ENCODE measurements at places on chromosomes 6 and 20.

- no peak for DNase-seq
Observed at GRCh38 chr6:167932468-167933276, 64.8 kb upstream of the KIF25 start.

DNA sequence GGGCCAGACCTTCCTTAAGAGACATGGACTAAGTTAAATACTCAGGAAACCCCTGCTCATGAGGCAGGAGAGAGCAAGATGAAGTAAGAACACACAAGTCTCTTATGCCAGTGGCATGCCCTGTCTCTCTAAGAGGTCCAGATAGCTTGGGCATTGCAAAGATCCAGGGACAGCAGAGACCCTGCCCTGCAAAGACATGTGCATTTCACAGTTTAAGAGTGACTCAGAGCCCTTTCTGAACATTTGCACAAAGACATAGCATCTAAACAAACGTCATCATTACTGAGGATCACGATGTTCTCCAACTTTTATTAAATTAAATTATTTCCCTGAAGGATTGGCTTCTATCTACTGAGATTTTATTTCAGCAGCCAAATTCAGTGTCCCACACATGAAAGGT is 230.5 kb upstream of the RIN2 start:
- no peak for DNase-seq

- DNase-seq = no peak
Observed at GRCh38 chr6:77361018-77361417, 102.3 kb downstream of the HTR1B start.

DNA sequence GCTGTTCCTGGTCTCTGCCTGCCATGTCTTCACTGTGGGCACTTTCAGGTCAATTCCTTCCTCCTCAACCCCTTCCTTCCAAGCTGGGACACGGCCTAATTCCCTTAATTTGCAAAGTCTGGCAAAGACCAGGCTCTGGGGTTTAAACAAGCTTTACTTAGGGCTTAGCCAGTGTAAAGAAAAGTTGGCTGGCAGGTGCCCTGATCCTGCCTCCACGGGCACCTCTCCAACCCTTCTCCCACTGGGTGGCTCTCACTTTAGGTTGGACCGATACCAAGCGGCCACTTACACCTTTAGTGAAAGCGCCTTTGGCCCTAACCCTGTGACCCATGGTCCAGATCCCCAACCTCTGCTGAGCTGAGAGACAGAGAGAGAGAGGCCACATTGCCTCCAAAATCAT is 13.7 kb upstream of the MLN start:
- DNase-seq = no peak

- DNase-seq = no peak
Observed at GRCh38 chr6:37646986-37647764, 50.5 kb downstream of the MDGA1 start.

DNA sequence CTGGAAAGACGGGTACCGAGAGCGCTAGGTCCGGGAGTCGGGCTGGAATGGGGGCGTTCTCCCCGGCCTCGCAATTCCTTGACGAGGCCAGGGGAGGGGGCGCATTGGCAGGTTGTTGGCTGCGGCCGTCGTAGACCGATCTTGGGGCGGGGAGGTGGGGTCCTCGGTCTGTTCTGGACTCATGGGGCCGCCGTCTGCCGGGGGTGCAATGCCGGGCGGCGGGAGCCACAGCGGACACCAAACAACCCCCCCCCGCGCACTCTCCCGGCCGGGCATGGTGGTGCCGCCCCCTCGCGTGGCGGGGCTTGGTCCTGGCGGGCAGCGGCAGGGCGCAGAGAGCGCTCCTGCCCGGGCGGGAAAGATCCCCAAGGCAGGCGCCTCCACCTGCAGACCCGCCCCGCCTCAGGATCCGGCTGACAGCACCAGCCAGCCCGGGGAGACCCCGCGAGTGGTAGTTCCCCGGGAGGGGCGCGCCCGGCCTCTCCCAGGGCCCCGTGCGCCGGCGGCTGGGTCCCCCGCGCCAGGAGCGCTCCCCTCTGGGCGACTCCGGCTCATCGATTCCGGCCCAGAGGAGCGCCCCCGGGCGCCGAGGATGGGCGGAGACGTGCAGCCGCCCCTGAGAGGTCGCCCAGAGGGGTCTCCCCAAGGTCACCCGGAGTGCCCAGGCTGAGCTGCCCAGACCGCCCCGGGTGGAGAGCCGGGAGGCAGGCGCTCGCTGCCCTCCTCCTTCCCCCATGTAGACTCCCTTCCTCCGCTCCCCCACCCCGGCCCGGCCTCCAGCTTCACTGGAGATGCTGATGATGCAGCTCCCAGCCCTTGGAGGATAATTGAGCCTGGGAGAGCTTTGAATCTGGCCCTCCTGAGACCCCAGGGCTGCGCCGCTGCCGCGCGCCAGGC is 709 bp downstream of the PPP1R16B start:
- DNase-seq = peak; percentile 36

DNA sequence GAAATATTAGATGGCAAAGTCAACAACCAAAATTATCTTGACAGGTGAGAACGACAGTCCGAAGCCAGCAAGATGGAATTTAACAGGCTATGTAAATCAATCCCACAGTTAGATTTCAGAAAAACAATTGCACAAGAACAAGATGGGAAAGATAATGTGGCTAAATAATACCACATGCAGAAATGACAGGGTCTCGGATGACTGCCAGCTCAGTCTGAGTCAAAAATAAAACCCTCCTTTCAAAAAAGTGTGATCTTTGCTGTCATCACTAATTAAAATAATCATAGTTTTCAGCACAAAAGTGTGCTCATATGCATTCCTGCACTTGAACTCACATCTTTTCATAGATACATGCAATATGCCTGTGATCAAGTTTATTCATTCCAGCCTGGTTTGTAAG is 25.9 kb downstream of the FOXQ1 start:
- DNase-seq = no peak

DNA sequence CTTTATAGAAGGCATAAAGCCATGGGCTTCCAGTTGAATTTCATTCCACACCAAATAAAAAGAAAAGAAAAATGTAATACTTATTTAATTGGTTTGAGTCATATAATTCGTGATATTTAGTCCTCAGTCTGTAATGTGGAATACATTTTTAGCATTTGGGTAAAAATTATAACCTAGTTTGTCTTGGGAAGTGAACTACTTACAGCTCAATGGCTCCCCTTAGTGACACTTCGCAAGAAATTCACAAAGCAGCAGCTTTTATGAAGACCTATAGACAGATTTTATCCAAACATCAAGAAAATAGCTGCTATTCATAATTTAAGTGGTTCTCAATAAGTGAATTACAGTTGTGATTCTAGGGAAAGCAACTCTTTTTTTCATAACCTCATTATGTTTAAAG is 72.1 kb downstream of the RSPO3 start:
- no peak for DNase-seq

- DNase-seq = no peak
Observed at GRCh38 chr6:25623879-25624278, 28.1 kb upstream of the SCGN start.

- no peak for DNase-seq
Observed at GRCh38 chr20:17773619-17774018, 73.9 kb downstream of the BANF2 start.

- DNase-seq = no peak
Observed at GRCh38 chr6:144248476-144249301, 36.4 kb upstream of the UTRN start.

DNA sequence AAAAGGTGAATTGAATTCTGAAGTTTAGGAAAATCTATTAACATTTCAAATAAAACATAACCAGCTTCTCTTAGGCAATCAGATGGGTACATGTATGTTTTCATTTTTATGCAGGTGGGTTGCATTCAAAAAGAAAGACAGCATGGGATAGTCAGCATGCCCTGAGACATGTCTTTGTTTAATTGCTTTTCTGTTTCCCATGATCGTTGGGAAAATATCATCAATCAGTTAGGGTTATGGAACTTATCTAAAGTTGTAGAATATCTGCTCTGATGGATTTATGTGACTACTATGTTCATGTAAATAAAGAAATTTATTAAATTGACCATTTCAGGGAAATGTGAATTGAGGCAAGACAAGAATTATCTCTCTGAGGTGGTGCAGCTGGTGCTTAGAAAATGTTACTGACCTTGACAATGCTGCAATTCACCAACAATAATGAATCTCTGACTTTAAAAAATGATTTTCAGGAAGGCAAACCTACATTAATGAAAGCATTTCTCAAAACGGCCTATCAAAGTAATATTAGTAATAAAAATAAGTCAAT is 112.7 kb downstream of the RFPL4B start:
- DNase-seq = no peak

- no peak for DNase-seq
Observed at GRCh38 chr6:156933201-156934068, 156.3 kb downstream of the ARID1B start.

DNA sequence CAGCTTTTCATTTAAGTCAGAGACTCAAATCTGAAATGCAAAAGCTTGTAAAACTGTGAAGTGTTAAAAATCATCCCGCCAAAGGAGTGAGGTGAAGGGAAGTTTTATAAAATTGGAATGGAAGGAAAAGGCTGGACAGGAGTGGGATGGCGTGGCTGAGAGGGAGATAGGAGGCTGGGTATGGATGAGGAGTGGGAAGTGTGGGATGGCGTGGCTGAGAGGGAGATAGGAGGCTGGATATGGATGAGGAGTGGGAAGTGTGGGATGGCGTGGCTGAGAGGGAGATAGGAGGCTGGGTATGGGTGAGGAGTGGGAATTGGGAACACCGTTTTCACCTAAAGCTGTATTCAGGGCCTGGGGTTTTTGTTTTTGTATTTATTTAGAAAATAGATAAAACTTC is 59.4 kb upstream of the NKX2-2 start:
- no peak for DNase-seq

DNA sequence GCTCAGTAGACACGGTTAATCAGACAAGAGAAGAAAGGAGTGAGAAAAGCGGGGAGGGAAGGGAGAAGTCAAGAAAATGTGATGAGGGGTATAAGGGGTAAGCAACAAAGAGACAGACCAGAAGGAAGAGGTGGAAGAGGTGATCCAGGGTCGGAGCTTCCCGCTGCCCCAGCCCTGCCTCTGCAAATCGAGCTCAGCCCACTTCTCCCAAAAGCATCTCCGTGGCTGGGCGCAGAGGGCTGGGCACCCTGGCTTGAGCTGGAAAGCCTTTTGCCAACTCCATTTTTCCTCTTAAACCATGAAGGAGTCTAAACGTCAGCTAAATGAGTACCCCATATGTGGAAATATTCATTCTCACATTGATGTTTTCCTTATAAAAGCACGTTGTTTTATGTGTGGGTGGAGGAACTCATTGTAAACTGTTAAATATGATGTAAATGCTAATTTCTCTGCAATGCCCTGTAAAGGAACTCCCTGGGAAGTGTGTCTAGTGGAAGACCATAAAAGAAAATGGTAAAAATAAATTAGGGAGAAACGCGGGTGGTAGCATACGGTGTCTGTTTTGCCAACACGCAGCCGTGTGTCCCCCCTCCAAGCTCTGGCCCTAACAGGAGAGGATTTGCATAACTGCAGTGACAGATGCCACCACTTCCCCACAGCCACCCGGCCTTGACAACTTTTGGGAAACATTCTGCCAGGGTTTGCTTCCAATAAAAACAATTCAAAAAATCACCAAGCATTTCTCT is 55.2 kb upstream of the MAFB start:
- no peak for DNase-seq

- DNase-seq = no peak
Observed at GRCh38 chr20:16014436-16014835, 558.8 kb downstream of the KIF16B start.

GRCh38 chr20:5364997-5365597 is 48.3 kb upstream of the PROKR2 start:
- no peak for DNase-seq

GRCh38 chr20:59561614-59562277 is 42.6 kb upstream of the PHACTR3 start:
- no peak for DNase-seq

- no peak for DNase-seq
Observed at GRCh38 chr20:11350126-11351005, 567.3 kb upstream of the BTBD3 start.

DNA sequence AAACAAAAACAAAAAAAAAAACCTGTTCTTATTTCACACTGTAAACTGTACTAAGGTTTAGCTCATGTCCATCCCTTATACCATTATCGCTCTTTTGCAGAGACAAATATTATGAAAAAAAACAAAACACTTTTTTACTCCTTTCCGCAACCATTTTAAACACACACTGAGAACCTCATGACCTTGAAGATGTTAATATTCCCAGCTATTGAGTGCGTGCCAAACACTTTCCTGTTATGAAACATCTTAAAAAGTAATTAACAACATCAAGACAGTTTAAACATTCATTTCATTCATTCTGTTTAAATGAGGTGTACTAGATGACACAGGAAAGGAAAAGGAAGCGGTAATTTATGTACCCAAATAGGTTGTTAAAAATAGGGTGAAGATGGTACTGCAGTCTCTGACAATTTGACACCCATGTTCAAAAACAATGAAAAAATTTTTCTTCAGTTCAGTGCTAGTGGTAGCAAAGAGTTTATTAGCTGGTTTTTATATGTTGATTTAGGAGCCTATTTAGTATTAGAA is 3.9 kb upstream of the ARHGAP18 start:
- no peak for DNase-seq

GRCh38 chr20:36010825-36011224 is 42.4 kb downstream of the CNBD2 start:
- DNase-seq = no peak

GRCh38 chr20:47019121-47019824 is 124.6 kb downstream of the EYA2 start:
- no peak for DNase-seq

DNA sequence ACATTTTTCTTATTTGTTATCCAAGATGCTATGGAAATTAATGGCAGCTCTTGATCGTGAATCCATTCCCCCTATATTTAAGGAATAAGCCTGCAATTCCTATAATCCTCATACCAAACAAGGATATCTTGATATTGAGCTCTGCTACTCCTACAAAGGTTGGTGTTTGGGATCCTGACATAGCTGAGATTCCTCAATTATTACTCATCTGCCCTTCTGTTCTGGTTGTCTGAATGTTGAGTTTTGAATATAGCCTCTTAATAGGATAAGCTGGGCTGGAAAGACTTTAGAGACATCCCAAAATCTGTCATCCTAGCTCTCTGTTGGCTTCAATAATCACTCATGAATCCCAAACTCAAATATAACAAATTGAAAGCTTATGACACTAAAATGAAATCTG is 49.9 kb downstream of the CLIC5 start:
- no peak for DNase-seq

DNA sequence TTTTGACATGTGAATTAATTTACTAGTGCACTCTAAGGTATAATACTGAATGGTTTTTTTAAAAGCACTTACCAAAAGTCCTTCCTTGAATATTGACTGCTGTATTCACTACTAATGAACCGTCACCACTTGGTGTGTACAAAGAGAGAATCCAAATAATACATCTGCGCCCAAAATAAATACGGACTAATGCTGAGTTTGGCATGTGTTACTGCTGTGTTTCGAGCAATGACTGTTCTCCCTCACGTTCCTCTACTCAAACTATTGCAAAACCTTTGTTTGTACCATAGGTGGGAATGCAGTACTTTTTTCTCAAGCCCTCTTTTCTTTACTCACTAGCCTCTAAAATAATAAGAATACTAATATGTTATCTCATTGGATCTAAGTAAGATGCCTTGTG is 305.5 kb downstream of the QKI start:
- no peak for DNase-seq

DNA sequence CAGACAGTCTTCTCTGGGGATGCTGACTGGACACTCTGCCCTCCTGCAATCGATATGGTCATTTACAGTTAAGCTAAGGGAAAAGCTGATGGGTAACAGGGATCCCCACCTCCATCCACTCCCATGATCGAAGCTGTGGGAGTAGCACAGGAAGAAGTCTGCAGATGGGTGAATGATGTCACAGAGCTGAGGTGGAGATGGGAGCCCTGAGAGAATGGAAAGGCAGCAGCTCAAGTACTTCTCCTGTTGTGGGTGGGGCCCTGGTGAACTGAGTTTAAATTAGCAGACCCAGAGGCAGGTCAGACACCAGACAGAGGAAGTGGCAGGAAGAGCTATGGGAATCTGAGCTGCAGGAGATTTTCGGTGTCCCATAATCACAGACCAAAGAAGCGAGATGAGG is 29.0 kb downstream of the HDGFL1 start:
- DNase-seq = no peak
